ENCODE measurements at places on chromosomes 5 and 9.

DNA sequence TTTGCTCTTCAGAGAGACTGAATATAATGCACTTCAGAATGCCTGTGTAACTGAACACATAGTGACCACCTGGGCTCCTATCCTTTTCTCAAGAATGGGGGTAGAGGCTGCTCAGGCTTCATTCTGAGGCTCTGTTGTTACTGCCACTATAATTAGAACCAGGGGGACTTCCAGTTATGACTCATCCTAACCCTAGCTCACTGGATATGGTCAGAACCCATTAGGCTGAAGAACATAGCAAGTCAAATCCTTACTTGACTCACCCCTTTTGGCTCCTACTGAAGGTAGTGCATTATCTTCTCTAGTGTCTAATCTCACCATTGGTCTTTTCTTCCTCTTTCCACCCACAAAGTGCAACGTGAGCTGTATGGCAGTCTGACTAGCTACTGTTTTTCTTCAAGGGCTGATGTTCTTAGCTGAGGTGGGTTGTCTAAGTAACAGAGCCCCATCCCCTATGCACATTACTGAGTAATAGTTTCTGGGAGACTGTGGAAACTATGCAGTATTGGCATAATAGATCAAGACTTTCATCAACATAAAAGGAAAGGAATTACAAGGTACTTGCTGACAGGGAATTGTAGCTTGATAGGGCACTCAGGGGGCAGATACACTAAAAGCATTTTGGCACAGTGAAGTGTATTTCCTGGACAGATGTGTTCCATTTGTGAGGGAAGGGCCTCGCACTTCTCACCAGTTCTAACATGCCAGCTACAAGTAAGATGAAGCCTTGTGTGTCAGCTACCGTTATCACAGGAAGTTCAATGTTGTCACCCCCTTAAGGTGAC lies 431.0 kb upstream of the MEF2C start:
- DNase-seq = peak; percentile 14

DNA sequence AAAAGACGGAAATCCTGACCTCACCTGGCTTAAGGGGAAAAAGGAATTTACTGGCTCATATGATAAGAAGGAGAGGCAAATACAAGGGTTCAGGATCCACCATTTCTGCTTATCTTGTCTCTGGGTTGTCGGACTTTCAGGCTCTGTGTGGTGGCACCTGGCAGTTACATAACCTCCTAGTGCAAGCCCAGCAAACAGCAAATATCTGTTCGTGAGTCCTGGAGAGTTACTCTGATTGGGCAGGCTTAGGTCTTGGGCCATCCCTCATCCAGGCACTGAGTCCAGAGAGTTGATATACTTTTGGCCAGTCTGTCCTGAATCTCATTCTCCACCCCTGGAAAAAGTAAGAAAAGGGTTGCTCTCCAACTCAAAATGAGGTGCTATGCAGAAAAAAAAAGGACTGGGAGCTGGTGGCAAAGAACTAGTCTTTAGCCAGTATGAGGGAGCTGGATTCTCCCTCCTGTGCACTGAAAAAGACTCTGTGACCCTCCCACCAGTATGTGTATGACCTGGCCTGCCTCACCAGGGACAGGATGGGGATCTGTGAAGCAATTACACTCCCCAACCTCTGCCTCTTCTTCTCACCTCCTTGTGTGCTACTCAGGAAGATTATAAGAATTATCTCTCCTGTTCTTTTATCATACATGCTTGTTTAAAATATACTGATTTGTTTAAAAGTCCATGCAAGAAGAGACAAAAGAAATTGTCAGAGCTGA lies 282.9 kb downstream of the ARHGAP26 start:
- no peak for DNase-seq

DNA sequence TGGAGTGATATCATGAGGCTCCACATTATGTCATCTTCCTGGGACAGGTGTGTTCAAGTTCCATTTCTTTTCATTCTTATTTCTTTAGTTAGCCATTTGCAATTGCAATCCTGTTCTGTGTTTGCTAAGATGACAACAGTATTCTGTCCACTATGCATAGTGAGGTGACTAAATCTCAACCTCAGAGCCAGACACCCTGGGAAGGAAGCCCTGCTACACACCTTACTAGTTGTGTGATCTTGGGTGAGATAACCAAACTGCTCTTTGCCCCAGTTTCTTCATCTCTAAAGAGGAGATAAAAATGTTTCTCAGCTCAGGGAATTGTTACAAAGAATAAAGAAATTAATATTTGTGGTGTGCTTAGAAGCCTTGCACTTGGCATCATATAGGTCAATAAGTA lies 215.1 kb upstream of the RPS23 start:
- no peak for DNase-seq

GRCh38 chr5:69184621-69185020 lies 4.8 kb upstream of the CENPH start:
- DNase-seq = no peak

DNA sequence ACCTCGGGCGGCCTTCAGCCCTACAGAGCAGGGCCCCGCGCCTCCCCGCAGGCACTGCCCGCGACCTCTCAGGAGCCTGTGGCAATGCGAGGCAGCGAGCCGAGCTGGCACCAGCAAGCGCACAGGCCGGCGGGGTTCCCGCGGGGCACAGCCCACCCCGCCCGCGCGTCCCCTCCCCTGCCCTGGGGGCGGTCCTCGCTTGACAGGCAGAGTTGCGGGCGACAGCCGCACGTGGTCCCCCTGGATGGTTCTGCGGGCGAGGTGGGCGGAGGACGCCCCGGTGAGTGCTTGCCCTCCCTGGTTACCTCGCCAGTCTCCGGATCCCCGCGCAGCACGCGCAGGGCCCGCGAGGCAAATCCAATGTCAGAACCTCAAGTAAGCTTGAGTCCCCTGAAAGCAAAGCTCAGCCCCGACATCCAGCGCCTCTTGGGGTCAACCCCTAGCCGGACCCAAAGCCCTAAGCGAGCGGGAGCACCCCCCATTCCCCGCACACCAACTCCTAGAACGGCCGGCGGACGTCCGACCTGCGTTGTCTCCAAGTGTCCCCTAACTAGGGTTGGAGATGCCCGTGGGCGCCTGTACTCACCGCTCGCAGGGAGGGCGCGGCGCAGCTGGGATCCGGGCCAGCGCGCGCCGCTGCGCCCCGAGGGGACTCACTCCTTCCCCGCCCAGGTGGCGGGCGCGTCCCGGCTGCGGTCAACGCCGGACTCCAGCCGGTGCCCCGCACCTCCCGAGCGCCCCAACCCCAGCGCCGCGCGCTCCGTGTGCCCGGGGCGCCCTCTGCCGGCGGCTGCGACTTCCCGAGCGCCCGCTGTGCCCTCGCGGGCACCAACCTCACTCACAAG lies at the start of gene DRD1:
TSS of gene DRD1 (minus strand) at position 123 of the 845 bp plus-strand sequence. CDS start 1,083 bp downstream, outside the sequence.
- peak; percentile 39 for DNase-seq

DNA sequence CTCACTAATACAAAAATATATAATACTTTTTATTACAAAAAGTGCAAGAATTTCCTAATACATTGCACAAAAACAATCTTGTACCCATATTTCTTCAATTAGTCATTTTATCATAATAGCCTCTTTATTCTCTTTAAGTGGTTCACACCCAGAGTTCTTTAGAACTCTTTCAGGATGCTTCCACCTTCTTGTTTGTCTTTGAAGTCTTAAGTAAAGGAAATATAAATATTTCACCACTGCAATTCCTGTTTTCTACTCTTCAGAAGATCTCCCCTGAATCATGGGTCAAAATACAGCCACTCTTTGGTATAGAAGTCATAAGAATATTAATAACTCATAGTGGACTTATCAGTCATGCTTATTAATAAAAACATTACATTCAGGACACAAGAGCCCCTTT lies 293.0 kb downstream of the ATPSCKMT start:
- no peak for DNase-seq

DNA sequence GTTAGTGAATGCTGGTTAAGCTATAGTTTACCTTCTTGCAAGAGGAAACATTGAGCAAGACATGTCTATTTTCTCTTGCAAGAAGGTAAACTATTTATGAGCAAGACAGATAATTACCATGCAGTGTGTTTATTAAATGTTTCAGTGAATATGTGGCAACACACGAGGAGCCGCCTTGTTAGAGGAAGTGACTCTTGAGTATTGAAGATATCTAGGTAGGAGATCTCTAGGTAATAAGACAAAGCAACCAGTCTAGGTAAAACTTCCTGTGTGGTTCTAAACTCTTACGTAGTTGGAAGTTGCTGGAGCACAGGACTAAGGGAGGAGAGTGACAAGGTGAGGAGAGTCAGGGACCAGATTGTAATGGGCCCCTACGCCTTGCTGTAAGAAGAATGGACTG lies 16.8 kb downstream of the SKP2 start:
- no peak for DNase-seq

- DNase-seq = no peak
Measured at GRCh38 chr5:163436515-163436914, 880 bp upstream of the CCNG1 start.

DNA sequence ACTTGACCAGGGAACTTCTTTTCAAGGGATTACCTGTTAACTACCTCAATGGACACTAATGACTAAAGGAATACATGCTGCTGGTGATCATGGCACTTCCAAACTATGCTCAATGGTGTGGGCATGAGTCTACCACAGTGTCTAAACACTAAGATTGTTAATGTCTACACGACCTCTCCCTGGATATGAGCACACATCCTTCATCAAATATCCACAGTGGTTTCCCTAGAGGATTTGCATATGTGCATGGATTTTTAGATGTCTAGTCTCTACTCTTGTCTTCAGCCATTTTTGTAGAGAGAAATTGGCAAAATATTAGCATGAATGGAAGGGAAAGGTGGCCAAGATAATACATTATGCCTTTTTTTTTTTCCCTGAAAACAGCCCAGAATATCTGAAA lies 113.3 kb upstream of the CCDC152 start:
- DNase-seq = no peak

GRCh38 chr5:107743373-107744000 lies 72.8 kb upstream of the EFNA5 start:
- no peak for DNase-seq

- peak; percentile 17 for DNase-seq
Measured at GRCh38 chr9:91101611-91102168, 260.0 kb downstream of the AUH start.

DNA sequence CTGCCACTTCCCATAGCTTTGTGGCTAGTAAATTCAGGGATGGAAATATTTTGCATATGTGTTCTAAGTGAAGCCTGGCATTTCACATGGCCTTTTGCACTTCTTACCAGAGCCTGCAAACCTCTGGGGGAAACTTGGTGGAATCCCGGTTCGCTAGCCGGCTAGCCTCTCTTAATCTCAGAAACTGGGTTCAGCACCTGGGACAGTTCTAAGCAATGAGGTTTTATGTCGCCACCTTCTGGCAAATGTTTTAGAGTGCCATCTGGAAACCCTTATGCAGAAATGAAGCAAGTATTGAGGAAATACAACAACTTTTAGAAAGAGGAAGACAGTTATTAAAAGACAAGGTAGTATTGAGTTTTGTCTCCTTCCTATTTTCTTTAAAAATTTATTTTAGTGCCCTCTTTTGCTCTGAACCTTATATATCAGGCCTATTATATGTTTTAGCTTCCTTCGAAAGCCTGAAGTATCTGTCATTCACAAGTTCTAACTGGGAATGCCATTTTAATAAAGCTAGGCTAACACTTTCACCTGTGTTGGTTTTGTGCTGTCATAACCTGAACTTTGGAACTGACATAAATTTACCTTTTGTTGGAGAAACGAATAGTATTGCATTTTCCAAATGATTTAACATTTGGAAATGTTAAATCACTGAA lies 963 bp upstream of the HTR1A start:
- no peak for DNase-seq

- no peak for DNase-seq
Measured at GRCh38 chr5:168961681-168962080, 339.3 kb downstream of the SLIT3 start.

Data from GM18507 (cell line).